ENCODE measurements at places on chromosomes 12 and 14. TPM values are rescaled to one million over a fixed set of nuclear protein-coding genes. Genes with fewer than 3 reads are reported as not detected.

DNA sequence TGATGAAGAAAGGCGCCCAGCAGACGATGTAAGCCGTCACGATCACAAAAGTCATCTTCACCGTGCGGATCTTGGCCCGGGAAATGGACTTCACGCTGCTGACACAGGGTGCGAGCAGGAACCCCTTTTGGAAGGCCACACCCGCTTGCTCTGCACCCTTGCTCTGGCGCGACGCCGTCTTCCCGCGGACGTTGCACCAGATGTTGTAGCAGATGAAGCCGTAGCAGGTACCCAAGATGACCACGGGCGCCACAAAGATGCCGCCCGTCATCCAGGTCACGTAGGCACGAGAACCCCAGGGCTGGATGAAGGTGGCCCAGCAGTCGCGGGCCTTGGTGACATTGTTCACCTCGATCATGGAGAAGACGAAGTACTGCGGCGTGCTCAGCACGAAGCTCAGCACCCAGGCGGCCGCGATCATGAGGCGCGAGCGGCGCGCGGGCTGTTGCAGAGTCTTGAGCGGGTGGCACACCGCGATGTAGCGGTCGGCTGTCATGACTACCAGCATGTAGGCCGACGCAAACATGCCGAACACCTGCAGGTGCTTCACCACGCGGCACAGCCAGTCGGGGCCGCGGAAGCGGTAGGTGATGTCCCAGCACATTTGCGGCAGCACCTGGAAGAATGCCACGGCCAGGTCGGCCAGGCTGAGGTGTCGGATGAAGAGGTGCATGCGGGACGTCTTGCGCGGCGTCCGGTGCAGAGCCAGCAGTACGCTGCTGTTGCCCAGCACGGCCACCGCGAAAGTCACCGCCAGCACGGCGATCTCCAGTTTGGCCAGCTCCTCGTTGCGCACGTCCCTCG lies 890 bp downstream of the AVPR1A start:
- no peak for DNase-seq

Gene IFNG
- total RNA-seq: not detected

GRCh38 chr14:22838631-22839041 lies 2.3 kb downstream of the MMP14 start:
- DNase-seq: peak; percentile 66

DNA sequence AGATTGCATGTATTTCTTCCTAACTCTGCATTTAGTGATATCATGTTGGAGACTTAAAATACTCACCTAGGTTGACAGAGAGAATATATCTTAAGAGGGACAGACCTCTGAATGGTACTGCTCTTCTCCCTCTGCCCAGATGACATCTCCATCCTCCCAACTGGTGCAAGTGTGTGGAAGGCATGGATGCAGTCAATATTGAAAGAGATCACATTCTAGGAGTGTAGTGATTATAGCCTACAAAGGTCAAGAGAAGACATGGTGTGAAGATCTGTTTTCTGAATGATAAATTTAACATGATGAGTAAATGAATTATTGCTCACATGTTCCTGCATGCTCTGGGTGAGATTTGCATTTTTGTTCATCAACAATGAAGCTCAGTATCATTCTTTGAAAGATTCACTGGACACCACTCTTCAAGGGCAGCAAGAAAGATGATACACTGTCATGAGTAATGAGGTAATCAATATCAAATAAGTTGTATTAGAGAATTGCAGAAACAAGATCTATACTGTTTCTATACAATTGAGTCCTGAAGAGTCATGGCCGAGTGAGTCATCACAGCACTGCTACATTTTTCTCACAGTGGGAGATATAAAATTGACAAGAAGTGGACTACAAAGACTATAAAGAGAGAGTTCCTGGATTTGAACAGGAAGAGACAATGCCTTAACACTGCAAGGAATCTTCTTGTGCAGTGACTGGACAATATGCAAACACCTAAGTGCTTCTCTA lies 183.3 kb upstream of the KRR1 start:
- DNase-seq: peak; percentile 43

DNA sequence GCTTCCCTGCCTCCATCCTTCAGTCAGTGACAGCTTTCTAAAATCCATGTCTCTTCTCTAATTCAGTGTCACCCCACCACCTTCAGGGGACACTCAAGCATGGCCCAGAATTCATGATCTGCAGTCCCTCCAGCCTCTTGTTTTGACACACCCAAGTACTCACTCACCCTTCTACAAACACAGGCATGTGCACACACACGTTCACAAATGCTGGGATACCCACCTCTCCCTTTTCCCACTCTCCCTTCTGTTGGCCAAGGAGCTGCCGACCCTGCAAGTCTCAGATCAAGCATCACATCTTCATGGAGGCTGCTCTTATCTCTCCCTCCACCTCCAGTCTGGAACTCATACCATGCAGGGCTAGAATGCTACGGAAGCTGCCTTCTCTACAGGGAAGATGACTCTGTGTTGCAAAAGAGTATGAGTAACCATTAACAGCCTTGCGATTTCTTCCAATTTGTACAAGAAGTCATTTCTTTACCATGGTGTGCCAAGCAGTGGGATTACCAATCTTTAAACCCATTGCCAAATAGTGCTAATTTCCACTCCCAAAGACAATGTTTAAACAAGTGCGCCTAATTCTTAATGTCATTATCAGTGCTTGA lies 196.1 kb downstream of the BCL11B start:
- DNase-seq: no peak

Gene RBP5
- total RNA-seq: not detected

DNA sequence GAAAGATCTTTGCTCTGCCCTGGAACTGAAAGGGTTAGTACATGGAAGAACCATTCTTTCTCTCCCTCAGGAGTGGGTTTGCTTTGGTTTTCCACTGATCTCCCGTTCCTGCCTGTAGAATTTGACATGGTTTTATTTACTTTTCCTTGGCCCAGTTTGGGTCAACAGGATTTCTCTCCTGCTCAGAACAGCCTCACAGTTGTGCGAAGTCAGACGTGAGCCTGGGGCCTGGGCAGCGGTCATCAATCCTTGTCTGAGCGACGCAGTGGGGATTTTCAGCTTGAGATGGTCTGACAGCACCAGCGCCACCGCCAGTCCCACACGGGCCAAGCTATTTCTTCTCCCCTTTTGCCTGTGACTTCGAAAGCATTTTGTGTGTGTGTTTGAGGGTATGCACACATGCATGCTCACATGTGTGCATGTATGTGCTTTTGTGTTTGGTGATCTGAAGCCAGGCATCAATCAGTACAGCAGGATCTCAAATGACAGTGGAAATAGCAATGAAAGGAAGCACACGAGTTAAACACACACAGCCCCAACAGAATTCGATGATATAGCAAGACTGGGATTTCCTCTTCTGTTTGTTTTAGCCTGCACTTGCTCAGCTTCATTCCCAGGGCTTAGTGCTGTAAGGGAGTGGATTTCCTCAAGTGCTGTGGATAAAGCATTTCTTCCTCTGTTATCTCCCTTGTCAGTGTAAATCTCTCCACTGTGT lies 58.3 kb downstream of the SMOC1 start:
- peak; percentile 44 for DNase-seq

GRCh38 chr14:87449016-87449415 lies 544.0 kb downstream of the GALC start:
- no peak for DNase-seq

- DNase-seq: no peak
These were observed 609.5 kb downstream of the AACS start for GRCh38 chr12:125674554-125675338.

GRCh38 chr14:24838945-24839616 lies 205.1 kb upstream of the GZMB start:
- DNase-seq: no peak

Gene LHX5
- not detected for total RNA-seq

DNA sequence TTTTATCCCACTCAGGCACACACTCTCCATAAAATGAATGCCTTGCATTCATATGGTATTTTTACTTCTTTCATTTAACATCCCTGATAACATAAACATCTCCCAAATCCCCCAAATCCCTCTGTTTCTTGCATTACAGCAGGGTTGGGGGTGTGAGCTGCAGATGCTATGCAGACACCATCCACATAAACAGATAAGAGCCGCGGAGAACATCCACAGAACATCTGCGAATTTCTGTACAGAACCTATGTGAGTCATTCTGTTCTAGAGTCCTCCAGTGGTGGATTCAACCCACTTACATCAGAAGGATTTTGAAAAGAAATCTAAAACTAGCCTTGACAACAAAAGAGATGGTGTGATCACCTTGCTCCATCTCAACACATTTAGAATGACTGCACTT lies 20.3 kb downstream of the FBLN5 start:
- DNase-seq: peak; percentile 11

Gene RPGRIP1
- not detected for total RNA-seq

DNA sequence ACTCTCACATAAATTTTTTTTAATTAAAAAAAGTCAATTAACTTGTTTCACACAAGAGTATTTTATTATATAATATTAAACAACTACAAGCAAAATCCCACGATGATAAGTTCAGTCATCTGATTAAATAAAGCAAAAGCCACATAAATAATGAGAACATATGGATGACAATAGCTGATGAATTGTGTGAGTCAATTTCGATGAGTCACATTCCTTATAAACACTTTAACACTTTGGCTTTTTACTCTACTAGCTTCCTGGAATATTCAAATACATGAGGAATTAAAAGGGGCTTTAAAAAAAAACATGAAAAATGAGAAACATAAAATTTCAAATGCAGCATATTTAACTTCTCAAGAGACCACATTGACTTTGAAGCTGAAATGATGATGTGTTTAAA lies 95.3 kb downstream of the BCAT1 start:
- DNase-seq: peak; percentile 87

Gene VAMP1
- 7.2 TPM for total RNA-seq

Gene OLR1
- 3.2 TPM for total RNA-seq

GRCh38 chr12:23862701-23863100 lies 86.8 kb downstream of the SOX5 start:
- no peak for DNase-seq

DNA sequence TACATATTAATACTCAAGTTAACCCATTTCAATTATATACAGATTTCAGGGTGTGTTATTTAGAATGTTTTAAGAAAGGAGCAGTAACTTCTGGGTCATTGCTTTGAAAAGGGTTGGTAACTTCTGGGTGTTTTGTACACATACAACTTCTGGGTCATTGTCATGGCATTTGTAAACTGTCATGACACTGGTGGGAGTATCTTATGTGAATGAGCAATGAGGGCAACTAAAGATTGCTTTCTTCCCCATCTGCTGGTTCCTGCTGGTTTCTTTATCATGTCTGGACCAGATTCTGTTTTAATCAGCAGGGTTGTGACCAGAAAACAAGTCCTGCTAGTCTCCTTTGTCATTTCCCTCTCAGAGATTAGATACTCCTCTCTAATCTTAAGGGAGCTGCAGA lies 713.3 kb downstream of the LRFN5 start:
- DNase-seq: no peak

Gene FOXG1
- total RNA-seq: not detected

- DNase-seq: no peak
These were observed 9.8 kb downstream of the ZNF385A start for GRCh38 chr12:54374562-54375258.

- DNase-seq: no peak
These were observed 19.0 kb upstream of the ANKRD9 start for GRCh38 chr14:102528431-102529170.

- DNase-seq: peak; percentile 53
These were observed 89.7 kb downstream of the TMCC3 start for GRCh38 chr12:94560431-94561221.

GRCh38 chr12:100826323-100826722 lies 31.7 kb downstream of the ANO4 start:
- peak; percentile 58 for DNase-seq

DNA sequence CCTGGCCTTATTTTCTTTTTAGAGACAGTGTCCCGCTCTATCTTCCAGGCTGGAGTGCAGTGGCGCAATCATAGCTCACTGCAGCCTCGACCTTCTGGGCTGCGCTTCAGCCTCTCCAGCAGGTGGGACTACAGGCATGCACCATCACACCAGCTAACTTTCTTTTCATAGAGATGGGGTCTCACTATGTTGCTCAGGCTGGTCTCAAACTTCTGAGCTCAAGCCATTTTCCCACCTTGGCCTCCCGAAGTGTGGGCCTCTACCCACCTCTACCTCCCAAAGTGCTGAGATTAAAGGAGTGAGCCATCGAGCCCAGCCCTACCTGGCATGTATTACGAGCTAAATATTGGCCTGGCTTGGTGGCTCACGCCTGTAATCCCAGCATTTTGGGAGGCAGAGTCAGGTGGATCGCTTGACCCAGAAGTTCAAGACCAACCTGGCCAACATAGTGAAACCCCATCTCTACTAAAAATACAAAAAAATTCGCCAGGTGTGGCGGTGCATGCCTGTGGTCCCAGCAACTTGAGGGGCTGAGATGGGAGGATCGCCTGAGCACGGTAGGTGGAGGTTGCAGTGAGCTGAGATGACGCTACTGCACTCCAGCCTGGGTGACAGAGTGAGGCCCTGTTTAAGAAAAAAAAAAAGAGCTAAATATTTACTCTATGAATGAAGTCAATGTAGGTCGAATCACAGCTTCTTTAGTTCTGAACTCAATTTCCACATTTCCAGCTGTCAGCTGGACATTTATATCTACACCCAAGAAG lies 7.6 kb upstream of the RILPL1 start:
- DNase-seq: no peak

GRCh38 chr12:14395074-14395778 lies 29.7 kb downstream of the ATF7IP start:
- no peak for DNase-seq

DNA sequence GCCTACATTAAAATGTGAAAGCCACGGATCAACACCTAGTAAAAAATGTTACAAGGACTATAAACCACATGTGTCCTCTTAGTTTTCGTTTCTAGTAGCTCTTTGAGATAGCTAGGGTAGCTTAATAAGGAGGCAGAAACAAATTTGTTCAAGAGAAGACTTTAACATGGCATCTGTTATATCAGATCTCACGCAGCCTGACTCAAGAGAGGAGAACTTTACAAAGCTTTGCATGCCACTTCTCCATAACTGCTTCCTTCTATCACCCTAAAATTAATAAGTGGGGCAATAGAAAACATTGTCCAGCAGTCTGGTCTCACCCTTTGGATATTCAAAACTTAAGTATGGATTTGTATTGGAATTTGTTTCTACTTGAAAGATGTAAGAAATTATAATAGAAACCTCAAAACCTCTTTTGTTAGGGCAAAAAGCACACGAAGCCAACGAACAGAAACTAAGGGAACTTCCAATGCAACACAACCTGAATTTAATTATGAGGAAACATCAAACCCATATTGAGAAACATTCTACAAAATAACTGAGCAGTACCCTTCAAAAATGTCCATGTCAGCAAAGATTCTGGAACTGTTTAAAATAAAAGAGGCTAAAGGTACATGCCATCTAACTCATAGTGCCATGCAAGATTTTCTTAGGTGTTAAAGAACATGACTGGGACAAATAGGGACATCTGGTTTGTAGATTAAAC lies 194.8 kb downstream of the LRIG3 start:
- no peak for DNase-seq

Data from IMR-90 (cell line).